Left lobe of liver (tissue), 2 donors: ENCODE measurements at places on chromosomes 16 and 17.
A peak's percentile ranks its signal among the peaks of the same experiment; 100 is the strongest.

GRCh38 chr17:78418326-78419026, 40.0 kb downstream of the PGS1 start:
- no peak for DNase-seq

- no peak for DNase-seq
Observed at GRCh38 chr17:72185564-72185963, 64.7 kb downstream of the SOX9 start.

DNA sequence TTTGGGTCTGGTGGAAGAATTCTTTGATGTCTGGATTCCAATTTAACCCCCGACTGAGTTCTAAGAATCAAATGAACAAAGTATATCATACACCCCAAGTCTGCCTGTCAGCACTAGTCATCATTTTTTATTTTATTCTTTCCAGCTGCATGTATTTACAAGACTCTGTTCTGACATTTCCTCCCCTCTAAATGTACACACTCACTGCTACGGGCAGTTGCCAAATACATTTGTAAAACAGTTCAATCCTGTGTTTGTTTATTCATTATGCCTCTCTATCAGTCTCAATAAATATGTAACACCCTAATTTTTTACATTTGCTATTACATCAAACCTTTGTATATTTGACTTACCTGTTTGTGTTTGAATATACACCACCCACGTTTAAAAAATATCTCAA, 422.3 kb upstream of the PSMD7 start:
- no peak for DNase-seq

DNA sequence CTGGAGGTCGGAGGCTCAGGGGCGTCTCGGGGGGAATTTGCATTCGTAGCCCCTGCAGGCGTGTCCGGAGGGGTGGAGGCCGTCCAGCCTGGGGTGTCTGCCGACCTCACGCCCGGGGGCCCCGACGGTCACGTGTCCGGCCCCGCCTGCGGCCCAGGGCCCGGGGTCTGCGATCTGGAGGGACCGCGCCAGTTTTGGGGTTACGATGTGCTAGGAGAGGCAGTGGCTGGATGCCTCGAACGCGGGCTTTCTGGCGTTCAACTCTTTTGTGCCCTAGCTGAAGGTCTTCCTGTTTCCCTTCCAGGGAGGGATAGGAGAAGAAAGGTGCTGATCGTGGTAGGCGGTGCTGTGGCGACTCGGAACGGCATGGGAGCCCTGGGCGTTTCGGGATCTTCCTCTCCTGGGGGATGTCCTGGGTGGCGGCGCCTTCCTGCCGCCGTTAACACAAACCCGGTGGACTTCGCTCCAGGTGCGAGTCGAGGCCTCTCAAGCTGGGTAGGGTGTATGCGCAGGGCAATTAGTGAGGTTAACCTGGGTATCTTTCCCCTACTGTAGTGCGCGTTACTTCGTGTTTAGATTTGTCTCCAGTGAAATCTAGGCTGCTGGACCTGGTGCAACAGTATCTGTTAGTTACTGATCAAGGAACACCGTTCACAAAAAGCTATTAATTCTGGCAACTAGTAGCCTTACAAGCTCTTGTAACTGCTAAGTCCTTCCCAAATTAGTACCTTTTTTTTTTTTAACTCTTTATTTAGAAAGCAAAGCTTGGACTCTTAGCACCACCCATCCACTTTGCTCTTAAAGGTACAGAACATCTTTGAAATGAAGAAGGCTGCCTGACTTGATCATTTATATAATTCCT, 1.3 kb downstream of the AKAP1 start:
- DNase-seq: peak; percentile 76

- DNase-seq: no peak
Observed at GRCh38 chr16:28186752-28187151, 25.0 kb downstream of the XPO6 start.

- DNase-seq: no peak
Observed at GRCh38 chr17:75755205-75755901, 9.6 kb downstream of the GALK1 start.

GRCh38 chr17:7328840-7329373, at the start of gene NEURL4:
NEURL4 (minus strand) TSS chr17:7329335; CDS start chr17:7329312, 23 bp downstream.
- DNase-seq: no peak

- no peak for DNase-seq
Observed at GRCh38 chr17:60169921-60170817, 20.4 kb downstream of the CA4 start.

DNA sequence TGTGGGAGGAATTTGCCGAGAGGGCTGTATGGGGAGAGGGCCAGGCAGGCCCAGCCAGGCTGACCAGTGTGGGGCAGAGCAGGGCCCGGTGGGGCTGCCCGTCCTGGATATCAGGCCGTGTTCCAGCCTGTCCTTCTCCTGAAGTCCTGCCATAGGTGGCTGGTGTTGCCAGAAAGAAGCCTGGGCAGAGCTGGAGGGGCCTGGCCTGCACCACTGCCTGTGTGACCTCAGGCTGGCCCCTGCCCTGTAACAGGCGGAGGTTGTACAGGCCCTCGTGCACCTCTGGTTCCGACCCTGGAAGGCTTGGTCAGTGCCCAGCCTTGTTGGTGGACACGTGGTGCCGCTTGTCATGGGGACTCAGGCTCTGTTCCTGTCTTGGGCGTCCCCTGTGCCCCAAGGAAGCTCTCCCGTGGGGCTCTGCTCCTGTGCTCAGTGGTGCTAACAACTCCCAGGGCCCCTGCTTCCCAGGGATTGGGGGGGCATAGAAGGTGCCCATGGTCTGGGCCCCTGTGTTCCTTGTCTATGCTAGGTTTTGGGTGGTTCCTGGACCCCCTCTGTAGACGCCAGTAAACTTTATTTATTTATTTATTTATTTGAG, 33.3 kb downstream of the ADCY7 start:
- no peak for DNase-seq
